ENCODE measurements at places on chromosomes 16 and 17.

- DNase-seq, result no peak
Observed at GRCh38 chr16:69440250-69440649, 15.8 kb downstream of the CYB5B start.

DNA sequence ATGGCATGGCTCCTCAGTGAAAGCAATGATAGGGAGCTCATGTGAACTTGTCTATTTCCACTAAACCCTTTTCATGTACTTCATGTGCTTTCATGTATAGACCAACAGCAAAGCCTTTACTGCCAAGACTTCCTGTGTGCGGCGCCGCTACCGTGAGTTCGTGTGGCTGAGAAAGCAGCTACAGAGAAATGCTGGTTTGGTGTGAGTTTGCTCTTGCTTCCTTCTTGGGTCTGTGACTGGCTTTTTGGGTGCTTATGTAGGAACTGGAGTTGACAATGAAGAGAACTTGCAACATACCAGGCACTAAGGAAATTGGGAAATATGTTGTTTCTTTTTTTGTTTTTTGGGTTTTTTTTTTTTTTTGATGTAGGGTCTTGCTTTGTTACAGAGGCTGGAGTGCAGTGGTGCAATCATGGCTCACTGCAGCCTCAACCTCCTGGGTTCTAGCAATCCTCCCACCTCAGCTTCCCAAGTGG lies 5.7 kb downstream of the SNX11 start:
- peak; percentile 35 for DNase-seq

GRCh38 chr16:9844361-9844760 lies 337.9 kb downstream of the GRIN2A start:
- no peak for DNase-seq

DNA sequence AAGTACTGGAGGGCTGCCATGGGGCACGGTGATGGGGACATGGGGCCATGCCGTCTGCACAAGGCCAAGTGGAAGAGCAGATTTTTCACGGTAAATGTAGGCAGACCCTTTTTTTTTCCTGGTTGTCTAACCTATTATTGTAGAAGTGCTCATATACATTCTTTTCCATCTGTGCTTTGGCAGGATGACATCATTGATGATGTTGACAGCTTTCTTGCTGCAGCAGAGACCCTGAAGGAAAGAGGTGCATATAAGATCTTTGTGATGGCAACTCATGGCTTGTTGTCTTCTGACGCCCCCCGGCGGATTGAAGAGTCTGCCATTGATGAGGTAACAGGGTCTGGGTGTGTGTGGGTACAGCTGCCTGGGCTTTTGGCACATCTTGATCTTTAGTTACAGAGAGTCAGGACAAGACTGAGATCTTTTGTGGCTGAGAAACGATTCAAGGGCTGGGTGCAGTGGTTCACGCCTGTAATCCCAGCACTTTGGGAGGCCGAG lies 23.3 kb upstream of the SLC5A10 start:
- no peak for DNase-seq

- DNase-seq, result no peak
Observed at GRCh38 chr17:40996829-40997228, 2.9 kb upstream of the KRTAP3-3 start.

DNA sequence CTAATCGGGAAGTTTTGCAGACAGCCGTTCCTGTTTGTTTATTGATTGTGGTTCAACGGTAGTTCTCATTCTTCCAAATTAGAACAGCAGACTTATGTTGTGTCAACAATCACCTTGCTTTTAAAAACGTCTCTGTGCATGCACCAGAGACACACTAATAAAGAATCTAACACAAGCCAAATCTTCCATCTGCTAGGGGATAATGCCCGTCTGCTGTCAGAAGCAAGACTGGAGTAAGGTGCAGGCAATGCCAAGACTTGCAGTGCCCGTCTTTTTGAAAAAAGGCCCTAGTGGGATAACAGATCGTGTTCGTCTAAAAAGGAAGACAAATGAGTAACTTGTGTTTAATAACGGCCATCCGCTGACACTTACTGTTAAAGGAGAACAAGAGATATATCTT lies 158.4 kb downstream of the KCNJ2 start:
- DNase-seq, result no peak

GRCh38 chr17:74949455-74950115 lies 13.9 kb downstream of the OTOP3 start:
- no peak for DNase-seq

DNA sequence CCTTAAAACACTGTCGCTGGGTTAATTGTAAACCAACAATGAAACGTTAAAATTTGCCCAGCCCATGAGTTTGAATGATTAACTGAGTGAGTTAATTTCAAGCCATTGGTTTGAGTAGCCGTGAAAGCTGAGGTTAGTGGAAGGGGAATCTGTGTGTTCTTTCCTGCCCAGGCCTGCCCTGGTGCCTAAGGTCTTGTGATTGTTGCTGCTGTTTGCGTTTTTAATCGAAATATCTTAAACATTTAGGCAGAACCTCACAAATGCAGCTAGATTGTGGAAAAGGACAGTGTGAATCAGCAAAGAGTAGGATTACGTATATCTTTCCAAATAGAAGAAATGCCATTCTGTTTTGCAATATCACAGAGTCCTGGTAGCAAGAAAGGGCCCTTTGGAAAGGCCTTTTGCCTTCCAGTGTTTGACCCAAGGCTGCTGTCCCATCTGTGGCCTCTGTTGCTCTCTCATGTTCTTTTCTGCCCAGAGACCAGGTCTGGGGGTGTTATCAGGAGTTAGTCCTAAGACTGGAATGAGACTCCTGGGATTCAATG lies 113.8 kb downstream of the MSI2 start:
- DNase-seq, result no peak

DNA sequence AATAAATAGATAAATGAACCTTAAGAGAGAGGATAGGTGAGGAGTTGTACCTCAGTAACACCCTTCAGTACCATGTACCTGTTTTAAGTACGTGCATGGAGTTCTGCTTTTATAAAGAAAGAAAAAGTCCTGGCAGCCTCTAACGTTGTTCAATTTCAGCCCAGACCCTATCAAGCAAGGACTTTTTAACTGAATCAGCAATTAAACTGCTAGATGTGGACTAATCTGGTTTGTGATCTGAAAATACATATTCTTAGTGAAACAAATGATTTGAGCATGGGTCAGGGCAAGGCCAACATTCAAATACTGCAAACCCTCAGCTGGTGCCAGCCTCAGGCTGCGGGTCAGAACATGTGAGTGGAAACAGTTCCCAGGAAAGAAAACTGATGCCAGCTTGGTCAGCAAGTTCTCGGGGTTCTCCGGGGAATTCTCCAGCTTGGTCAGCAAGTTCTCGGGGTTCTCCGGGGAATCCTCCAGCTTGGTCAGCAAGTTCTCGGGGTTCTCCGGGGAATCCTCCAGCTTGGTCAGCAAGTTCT lies 84.5 kb downstream of the MRM3 start:
- DNase-seq, result no peak

- DNase-seq, result no peak
Observed at GRCh38 chr16:70476272-70477020, 22.1 kb downstream of the FCSK start.

DNA sequence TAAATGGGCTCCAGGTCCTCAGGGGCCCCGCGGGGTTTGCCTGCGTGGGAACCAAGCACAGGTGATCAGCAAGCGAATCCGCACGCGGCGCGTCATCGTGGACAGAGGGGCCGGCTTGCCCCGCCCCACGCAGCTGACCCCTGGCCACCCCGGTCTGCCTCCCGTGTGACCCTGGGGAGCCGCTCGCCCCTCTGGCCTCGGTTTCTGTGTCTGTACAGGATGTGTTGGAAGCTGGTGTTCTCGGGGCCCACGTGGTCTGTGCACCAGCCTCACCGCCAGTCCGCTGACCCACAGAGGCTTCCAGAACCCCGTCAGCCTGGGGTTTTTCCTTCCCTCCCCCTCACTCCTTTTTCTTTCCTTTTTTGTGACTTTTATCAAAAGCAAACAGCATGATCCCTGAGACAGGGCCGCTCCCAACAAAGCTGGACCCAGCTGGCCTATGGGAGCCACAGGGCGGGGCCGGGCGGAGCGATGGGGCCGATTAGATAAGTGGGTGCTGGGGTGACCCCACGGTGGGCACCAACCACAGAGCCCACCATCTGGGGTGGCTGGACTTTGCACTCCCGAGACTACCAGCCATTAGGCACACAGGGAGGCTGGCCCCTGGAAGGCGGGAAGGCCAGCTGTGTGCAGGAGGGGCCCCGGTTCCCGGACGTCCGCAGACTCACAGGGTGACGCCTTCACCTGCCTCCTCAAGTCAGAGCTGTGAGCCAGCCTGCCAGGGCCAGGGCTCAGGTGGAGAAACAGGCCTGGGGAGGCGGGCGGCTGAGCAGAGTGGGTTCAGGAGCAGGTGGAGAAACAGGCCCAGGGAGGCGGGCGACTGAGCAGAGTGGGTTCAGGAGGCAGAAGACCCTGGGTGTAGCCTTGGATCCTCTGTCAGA lies 56.0 kb downstream of the ZFPM1 start:
- no peak for DNase-seq

GRCh38 chr17:53631486-53631885 lies 191.2 kb upstream of the KIF2B start:
- DNase-seq, result no peak

- DNase-seq, result no peak
Observed at GRCh38 chr17:9002606-9003354, 18.5 kb upstream of the NTN1 start.

DNA sequence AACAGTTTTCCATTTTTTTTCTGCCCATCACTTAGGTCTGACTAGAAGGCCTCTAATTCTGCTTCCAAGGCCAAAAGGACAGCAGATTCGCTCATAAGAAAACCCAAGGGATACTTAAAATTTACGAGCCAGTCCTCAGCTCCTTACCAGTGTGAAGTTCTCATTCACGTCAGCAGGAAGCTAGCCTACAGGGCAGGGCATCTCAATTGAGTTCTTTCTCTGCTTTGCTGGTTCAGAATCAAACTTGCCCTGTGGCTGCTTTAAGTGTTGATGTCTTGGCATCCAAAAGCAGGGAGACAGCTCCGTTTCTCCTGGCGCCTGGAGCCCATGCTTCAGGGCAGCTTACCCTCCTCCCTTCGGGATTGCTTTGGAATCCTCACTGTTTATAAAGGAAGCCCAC lies 136.0 kb downstream of the ANKFN1 start:
- no peak for DNase-seq

- DNase-seq, result no peak
Observed at GRCh38 chr16:27717726-27718125, 167.8 kb downstream of the KATNIP start.

GRCh38 chr17:78111727-78112517 lies 16.6 kb downstream of the TMC6 start:
- no peak for DNase-seq

GRCh38 chr16:1043881-1044451 lies 28.6 kb upstream of the SSTR5 start:
- DNase-seq, result no peak

GRCh38 chr16:87602821-87603683 lies 744 bp downstream of the JPH3 start:
- no peak for DNase-seq

- DNase-seq, result no peak
Observed at GRCh38 chr16:89443727-89444084, 46.7 kb downstream of the ANKRD11 start.

All from central memory CD8-positive, alpha-beta T cell (primary cell).